AG09319 (cell line): ENCODE measurements at places on chromosomes 13 and 19.

DNA sequence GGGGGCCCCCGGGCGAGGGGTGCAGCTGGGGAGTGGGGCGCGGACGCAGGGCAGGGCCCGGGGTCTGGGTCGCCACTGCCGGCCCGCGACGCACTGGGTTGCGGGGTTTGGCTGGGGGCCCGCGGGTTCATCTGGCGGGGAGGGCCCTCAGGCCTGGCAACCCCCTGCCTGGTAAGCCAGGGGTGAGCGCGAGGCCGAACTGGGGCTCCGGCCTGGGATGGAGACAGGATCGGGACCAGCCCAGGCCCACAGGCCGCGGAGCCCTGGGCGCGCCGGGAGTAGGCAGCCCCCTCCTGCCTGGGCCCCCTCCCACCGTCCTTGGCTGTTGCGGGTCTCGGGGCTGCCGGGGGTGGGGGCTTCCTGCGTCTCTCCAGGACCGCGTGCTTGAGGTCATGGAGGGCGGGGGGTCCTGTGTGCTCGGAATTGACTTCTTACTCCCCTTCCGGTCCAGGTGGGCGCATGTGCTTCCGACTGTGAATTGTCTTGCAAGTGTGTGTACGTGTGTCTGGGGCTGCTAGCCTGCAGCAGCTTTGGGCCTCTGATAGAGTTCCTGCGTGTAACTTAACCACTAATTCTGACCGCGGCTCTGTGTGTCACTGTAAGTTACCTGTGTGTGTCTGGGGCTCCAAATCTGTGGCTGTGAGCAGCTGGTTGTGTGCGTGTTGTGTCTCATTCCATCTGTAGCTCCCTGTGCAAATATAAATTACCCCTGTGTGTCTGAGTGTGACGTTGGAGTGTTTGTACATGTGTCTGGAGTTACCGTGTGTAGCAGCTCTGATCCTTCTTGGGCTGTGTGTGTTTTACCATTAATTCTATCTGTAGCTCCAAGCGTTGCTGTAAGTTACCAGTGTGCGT lies 751 bp downstream of the GRAMD1A start:
- DNase-seq, result no peak

DNA sequence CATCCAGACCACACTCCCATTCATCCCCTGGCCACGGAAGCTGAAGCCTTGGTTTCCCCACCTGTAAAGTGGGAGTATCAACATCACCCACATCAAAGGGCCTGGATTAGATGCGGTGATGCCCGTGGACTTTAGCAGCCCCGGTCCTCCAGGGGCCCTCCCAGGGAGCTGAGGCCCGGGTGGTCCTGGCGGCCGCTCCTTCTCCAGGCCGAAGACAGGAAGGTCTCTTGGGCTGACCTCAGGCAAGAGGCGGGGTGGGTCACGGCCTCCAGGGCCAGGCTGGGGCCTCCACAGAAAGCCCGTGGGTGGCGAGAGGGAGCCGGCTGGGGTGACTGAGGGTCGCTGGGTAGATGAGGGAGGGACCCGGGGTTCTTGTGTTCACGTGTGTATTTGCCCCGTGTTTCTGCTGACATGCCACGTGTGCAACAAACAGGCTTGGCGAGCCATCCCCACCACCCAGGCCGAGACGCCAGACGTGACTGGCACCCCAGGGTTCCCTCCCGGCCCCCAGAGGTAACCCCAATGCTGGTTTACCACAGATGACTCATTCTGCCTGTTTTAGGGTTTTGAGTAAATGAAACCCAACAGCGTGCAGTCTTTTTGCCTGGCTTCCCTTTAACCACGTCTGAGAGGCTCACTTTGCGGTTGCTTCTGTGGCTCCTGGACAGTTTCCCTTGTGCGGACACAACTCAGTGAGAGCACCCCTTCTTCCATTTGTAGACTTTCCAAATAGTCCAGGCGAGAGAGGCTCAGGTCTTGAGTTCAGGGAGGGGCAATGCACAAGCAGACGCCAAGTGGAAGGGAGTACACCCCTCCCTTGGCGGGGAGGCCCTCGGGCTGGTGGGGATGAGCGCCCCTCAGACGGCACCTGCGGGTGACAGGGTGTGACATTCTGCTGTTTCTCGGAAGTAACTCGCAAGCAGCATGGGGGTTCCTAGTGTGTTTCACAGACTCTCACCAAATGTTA lies 42.9 kb downstream of the C13orf46 start:
- no peak for DNase-seq

DNA sequence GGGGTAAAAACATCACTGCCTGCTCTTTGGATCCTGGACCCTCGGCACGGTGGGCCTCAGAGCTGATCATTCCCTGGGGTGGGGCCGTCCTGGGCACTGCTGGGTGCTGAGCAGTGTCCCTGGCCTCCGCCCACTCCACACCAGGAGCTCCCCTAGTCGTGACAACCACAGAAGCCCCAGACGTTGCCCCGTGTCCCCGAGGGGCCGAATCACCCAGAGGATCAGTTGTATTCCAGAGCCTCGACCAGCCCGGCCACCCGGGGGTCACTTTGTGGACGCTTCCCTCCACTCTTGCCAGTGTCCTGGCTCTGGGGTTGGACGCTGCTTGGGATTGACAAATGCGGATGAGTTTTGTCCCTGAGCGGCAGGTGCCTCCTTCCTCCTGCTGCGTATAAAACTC lies 10.2 kb downstream of the C2CD4C start:
- no peak for DNase-seq

DNA sequence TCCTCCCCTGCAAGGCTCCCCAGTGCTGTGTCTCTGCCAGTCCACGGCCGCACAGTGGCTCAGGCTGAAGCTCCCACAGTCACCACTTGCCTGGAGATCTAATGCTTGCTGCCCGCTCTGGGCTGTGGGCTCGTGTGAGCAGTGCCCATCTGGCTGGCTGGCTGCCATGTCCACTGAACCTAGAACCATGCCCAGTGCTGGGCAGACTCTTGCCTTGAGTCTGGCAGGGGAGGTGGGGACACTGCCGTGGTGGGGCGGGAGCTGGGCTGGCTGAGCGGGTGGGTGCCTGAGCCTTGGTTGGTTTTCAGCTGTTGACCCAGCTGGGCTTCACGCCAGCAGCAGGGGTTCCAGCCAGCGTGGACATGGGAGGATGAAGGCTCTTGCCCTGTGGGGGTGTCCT lies 52.3 kb downstream of the CRTC1 start:
- no peak for DNase-seq

- DNase-seq, result no peak
Measured at GRCh38 chr13:41056826-41057711, 4.2 kb upstream of the WBP4 start.

GRCh38 chr19:11025006-11025405 lies 64.2 kb downstream of the SMARCA4 start:
- no peak for DNase-seq

DNA sequence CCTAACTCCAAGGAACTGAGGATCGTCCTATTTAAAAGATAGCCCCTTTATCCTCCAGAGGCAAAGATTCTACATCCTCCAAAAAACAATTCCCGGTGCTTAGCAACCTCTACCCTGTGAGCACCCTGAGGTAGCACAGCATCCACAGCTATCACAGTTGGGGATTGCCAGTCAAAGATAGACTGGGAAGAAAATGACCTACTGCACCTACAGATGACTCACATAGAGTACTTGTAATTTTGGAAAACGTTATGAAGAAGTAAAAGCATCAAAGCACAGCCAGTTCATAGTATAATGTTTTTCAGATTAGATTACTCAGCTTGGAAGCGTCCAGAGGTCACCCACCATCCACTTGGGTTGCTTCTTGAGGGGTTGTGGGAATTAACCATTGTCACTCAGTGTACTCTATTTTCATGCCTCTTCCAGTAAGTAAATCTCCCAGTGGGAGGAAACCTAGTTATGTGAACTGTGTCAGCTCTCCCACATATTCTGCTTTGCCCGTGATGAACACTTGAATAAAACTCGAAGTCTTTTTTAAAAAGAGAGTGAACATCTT lies 8.9 kb upstream of the FAM124A start:
- DNase-seq, result no peak

- DNase-seq, result no peak
Measured at GRCh38 chr13:59424661-59425060, 739.1 kb downstream of the DIAPH3 start.

- DNase-seq, result no peak
Measured at GRCh38 chr13:101570410-101570809, 117.9 kb downstream of the ITGBL1 start.

DNA sequence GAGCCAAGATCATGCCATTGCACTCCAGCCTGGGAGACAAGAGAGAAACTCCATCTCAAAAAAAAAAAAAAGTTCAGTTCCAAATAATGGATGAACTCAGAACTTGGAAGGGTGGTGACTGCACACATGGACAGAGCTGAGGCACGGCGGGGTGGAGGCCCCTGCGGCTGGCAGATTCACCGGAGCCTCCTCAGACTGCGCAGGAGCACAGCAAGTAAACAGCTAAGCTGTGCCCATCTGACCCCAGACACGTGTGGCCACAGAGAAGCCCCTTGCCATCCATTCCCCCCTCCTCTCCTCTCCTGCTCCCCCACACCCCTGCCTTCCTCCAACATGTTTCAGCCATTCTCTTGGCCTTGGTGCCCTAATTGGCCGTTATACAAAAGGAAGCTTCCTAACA lies 15.6 kb upstream of the PROZ start:
- no peak for DNase-seq

GRCh38 chr13:26518451-26518959 lies 39.0 kb upstream of the WASF3 start:
- DNase-seq, result no peak

GRCh38 chr13:28356561-28357021 lies 138.3 kb downstream of the FLT1 start:
- no peak for DNase-seq

DNA sequence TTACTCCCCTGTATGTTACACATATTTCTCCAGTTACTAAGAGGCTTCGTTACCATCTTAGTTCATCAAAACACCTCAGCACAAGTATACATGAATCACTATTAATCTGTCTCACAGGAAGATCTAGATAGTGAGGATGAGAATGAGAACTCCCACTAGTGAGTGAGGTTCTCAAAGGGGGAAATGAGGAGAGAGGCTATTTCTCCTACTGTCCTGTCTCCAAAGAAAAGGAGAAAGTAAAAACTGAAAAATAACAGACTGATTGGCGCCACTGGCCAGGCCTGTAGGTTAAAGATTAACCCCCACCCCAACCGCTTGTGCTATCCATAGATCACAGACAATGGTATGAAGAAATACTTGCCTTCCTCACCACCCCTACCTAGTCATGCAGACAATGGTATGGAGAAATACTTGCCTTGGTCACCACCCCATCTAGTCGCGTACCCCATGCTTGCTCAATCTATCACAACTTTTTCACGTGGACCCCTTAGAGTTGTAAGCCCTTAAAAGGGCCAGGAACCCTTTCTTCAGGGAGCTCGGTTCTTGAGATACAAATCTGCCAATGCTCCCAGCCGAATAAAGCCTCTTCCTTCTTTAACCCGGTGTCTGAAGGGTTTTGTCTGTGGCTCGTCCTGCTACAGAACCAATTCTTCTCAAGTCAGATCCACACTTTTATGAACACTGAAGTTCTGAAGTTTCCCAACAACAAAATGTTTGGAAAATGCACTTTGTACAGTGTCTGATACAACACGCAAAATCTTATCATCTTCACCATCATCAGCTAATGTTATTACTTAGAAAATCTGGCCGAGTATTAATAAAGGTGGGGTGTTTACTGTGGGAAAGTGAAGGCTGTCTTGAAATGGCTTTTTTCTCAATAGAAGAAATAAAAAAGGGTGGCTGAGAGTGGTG lies 598.1 kb downstream of the UQCRFS1 start:
- no peak for DNase-seq

DNA sequence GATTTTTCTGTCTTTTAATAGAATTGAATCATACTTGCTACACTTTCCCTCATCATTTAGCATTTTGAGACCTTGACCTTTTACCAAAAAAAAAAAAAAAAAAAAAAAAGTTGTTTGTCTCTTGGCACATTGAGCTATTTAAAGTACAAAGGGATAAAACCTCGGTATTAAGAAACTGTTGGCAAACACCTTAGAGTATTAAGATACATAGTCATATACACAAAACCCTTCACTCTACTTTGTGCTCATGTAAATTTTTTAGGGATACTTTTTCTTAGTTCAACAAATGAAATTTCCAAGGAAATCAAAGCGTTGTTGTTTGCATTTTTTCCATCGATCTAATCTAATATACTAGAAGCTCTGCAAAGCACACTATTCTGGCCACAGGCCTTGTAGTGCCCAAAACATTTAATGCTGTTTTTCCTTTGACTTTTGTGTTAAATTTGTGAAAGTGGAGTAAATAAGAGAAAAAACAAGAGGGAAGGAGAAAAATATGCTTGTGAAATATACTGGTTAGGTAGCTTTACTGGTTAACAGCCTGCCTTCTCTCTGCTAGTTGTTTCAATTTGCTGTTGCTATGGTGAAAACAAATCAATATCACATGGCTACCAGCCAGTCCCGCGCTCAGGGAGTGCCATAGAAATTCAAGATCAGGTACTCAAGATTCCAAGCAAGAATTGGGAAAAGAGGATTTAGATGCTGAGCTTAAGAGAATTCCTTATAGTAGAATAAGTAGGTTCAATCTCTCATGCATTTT lies 2.6 kb downstream of the MBNL2 start:
- DNase-seq, result no peak
